ENCODE measurements at places on chromosomes 2 and 18. TPM values are rescaled to one million over a fixed set of nuclear protein-coding genes. Genes with fewer than 3 reads are reported as not detected.

GRCh38 chr2:135903650-135904049, 27.4 kb upstream of the MCM6 start:
- no peaks in the 10 kb centered on the region for H3K4me1 ChIP-seq
- no peaks in the 10 kb centered on the region for H3K27me3 ChIP-seq
- H3K36me3 ChIP-seq, result no peaks in the 10 kb centered on the region
- no peak overlapping the region for H3K27ac ChIP-seq
- DNase-seq, result no peak

- H3K27me3 ChIP-seq, result no peaks in the 10 kb centered on the region
- H3K4me3 ChIP-seq, result no peak overlapping the region
- H3K4me1 ChIP-seq, result no peaks in the 10 kb centered on the region
- no peak for DNase-seq
- H3K27ac ChIP-seq, result no peak overlapping the region
- H3K36me3 ChIP-seq, result no peaks in the 10 kb centered on the region
Observed at GRCh38 chr2:82781176-82781915, 1677.7 kb downstream of the SUCLG1 start.

DNA sequence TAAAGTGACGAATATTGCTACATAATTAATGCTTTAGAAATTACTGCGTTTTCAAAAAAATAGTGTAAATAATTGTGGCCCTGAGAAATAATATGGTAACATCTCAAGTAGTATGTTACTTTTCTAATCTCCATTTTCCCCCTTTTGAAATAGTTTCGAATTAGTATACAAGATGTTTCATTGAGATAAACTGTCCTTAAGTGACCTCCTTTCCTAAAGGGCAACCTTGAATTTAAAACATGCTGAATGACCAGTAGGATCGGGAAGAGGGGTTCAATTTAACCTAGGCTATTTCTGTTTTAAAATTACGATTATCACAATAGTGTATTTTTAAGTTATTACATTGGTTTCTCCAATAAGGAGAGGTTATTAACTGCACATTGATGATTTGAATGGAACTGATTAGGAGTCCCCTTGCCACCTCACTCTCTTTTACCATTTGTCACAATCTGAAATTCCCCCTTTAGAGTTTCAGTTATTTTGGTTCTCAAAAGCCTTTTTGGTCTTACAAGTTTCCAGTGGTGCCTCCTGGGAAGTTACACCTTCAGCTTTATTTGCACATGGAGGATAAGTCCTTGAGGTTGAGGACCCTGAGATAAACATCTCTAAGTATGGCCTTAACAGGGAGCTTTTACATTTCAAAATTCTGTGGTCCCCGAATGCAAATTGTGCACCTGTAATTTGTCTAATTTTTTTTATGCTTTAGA, 2.3 kb downstream of the ACTR3 start:
- no peak overlapping the region for H3K4me3 ChIP-seq
- peak overlapping the region; percentile 99 for H3K27ac ChIP-seq
- H3K4me1 ChIP-seq, result peaks cover 70% of the 10 kb centered on the region

DNA sequence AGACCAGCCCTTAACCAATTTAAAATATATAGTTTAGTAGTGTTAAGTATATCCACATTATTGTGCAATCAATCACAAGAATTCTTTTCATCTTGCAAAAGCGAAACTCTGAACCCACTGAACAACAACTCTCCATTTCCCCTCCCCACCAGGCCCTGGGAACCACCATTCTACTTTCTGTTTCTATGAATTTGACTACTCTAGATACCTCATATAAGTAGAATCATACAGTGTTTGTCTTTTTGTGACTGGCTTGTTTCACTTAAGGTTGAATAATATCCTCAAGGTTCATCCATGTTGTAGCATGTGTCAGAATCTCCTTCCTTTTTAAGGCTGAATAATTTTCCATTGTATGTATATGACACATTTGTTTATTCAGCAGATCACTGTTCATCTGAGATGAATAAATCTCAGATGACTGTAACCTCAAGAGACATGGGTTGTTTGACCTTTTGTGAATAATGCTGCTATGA, 8.1 kb upstream of the SOS1 start:
- H3K27me3 ChIP-seq, result no peaks in the 10 kb centered on the region
- no peaks in the 10 kb centered on the region for H3K4me1 ChIP-seq
- no peak overlapping the region for H3K27ac ChIP-seq

The PSD4 gene
- 0.99 TPM for polyA plus RNA-seq

All from heart left ventricle (tissue), 16 donors.